Activated CD8-positive, alpha-beta memory T cell treated with anti-CD3 and anti-CD28 coated beads, Interleukin-2, amount 50 U/mL, for 4 hours (primary cell): ENCODE measurements at places on chromosomes 12 and 14.

- DNase-seq: no peak
Measured at GRCh38 chr12:98296462-98297079, 218.8 kb upstream of the TMPO start.

- no peak for DNase-seq
Measured at GRCh38 chr14:66224492-66225178, 261.5 kb upstream of the CCDC196 start.

GRCh38 chr14:77832297-77832696, 32.4 kb downstream of the ADCK1 start:
- no peak for DNase-seq

DNA sequence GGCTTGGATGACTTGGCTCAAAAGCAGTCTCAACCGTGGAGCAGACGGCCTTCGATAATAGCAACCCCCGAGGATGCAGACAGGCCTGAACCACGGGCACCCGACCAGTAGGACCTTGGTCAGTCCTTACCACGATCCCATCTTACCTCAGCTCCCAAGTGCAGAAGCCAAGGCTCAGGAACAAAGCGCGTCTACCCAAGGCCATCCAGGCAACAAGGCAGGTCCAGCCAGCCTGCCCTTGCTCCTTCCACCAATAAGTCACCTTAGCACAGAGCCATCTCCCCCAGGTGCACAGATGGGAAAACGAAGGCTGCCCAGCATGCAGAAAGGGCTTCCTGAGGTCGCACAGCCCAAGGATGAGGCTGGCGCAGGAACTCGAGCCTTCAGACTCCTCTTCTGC, 77.3 kb downstream of the BCL11B start:
- no peak for DNase-seq

DNA sequence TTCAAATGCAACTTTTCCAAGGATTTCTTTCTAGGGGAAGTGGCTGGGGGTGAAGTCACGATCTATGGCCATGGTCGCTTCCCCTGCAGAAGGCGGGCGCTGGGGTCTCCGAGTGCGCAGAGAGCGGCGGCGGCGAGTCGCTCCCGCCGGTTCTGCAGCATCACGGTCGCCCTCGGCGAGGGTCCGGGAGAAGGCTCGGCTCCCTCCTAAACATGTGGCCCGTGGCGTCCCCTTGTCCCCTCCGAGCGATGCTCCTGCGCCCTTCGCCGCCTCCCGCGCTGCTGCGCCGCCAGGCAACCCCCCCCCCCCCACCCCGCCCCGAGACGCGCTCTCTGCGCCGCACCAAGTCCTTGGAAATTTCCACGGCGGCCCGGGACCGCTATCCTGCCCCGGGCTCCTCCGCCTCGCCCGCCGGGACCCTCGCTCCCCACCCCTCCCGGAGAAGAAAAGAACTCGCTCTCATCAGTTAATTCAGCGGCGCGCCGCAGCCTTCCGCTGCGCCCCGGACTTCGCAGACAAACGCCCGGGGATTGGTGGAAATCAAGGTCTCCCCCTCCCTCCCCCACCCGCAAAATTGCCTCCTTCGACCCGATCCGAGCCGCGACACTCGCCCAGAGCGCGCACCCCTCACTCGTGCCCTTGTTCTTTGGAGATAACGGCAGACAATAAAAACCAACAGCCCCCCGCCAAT, at the start of gene ST8SIA1:
ST8SIA1 (minus strand) TSS at position 298 of the 691 bp plus-strand sequence. CDS start 475 bp downstream, outside the sequence.
- DNase-seq: peak; percentile 46

DNA sequence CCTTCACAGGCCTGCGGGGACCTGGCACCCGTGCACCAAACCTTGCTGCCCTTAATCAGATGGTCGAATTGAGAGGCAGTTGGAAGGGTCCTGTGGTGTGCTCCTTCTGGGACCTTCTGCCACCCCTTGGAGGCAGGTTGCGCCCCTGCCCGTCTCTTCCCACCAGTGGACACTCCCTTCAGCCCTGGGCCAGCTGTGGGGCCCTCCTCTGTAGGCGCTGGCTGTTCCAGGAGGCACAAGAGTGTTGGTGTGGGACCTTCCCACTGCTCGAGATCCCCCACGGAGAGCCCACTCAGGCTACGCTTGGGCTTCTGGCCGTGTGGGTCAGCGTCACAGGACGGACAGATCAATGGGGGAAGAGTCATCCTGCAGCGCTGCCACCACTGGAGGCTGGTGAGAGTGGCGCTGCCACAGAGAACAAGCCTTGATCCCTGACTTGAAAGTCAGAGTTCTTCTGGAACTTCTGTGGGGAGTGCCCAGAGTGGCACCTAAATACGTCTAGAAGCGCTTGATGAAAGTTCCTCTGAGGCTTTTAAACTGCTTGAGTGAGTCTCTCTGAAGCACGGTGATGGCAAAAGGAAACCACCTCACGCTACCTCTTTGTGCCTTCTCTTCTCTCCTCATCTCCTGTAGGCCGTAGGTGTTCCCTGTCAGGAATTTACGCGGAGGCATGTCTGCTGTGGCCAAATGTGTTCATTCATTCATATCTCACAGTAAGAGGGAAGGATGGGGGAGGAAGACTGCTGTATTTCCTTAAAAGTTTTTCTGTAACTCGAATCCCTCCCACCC, 48.3 kb downstream of the TRAF3 start:
- DNase-seq: no peak
